ENCODE measurements at places on chromosomes 16 and 17. TPM values are rescaled to one million over a fixed set of nuclear protein-coding genes. Genes with fewer than 3 reads are reported as not detected.

The TMEM114 gene
- not detected for total RNA-seq

The RAB40B gene
- total RNA-seq = 5.3 TPM

The PHOSPHO1 gene
- 0.71 TPM for total RNA-seq

The WSCD1 gene
- total RNA-seq = 0.09 TPM

The TBC1D3 gene
- total RNA-seq = not detected

The MT1E gene
- total RNA-seq = 91.7 TPM

The PTX4 gene
- total RNA-seq = 0.09 TPM

The PIMREG gene
- total RNA-seq = 4.3 TPM

The WNK4 gene
- 0.28 TPM for total RNA-seq

The CYGB gene
- total RNA-seq = 84.9 TPM

The EFCAB5 gene
- total RNA-seq = 0.57 TPM

The MYH2 gene
- under 0.01 TPM for total RNA-seq

The NOG gene
- 0.09 TPM for total RNA-seq

The TADA2A gene
- 16.8 TPM for total RNA-seq
